Sigmoid colon (tissue), 7 donors: ENCODE measurements at places on chromosomes 5 and 9.
A peak's percentile ranks its signal among the peaks of the same experiment; 100 is the strongest.

DNA sequence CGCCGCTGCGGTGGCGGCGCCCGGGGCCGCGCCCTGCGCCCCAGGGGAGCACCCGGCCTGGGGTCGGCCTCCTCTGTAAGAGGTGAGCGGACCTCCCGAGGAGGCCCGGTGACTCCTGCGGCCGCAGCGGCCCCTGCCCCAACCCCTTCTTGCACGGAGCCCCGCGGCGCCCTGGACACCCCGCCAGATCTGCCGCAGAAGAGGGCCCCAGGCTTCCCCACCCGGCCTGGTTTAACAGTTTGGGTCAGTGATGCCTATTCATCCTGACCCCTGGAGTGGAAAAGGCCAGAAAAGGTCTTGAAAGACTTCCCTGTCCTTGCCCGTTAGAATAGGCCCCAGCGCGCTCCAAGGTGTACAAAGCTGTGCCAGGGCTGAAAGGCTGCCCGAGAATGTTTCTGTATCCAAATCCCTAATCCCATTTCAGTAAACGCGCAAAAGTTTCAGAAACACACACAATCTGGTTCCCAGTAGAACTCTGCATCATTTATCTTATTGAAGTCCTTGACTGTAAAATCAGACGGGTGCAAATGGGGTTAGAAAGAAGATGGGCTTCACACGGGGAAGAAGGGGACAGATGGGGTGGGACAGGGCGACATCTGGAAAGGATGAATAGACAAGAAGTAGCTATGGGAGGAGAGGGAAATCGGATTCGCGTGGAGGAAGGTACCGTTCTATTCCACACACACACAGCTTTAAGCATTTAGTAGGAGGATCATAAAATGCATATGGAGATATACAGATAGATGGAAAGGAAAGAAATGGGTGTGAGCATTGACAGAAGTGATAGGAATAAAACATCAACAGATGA is 1.1 kb upstream of the SSBP2 start:
- H3K36me3 ChIP-seq: no peaks in the 10 kb centered on the region
- H3K4me3 ChIP-seq: peak overlapping the region; percentile 83
- peaks cover 59% of the 10 kb centered on the region for H3K4me1 ChIP-seq
- peak overlapping the region; percentile 100 for H3K27ac ChIP-seq
- DNase-seq: peak; percentile 77

GRCh38 chr5:151022511-151023018 is 2.2 kb downstream of the GPX3 start:
- peak overlapping the region; percentile 80 for H3K27ac ChIP-seq
- H3K4me3 ChIP-seq: peak overlapping the region; percentile 58
- H3K4me1 ChIP-seq: peaks cover 34% of the 10 kb centered on the region
- no peaks in the 10 kb centered on the region for H3K27me3 ChIP-seq

DNA sequence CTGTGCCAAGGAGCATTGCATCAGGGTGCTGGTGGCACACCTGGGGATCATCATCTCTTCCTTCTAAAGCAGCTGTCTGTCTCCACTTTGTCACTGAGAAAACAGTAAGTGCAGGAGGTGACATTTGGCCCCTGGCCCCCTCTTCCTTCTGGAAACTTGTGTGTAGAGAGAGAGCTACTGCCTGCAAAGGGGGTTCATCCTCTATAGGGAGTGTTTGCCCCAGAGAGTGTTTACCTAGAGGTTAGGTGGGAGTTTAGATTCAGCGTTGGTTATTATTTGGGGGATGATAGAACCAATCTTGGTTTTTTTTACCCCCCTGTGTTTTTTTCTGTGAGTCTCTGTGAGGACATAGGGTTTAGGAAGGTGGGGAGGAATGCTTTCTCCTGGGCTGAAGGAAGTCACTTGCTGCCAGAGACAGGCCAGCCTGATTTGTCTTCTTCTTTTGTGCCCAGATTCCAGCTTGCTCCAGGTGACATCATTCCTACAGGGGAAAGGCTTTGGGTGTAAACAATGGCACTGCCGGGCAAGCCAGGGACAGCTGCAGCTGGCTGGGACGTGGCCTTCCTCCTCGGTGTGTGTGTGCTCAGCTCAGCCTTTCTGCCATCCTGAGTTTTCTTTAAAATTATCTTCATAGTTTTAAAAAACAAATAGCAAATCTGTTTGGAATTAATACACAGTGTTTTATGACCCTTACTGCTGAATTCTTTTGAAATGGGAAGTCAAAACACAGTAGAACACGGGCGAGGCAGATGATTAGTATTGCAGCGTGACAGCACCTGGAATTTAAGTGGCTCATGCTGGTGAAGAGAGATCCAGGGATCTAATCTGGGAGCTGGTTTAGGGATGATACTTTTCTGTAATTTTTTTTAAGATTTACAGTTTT is 24.5 kb downstream of the PRRC2B start:
- no peak overlapping the region for H3K4me3 ChIP-seq
- H3K27ac ChIP-seq: peak overlapping the region; percentile 74
- H3K4me1 ChIP-seq: peaks cover 95% of the 10 kb centered on the region
- no peaks in the 10 kb centered on the region for H3K36me3 ChIP-seq

DNA sequence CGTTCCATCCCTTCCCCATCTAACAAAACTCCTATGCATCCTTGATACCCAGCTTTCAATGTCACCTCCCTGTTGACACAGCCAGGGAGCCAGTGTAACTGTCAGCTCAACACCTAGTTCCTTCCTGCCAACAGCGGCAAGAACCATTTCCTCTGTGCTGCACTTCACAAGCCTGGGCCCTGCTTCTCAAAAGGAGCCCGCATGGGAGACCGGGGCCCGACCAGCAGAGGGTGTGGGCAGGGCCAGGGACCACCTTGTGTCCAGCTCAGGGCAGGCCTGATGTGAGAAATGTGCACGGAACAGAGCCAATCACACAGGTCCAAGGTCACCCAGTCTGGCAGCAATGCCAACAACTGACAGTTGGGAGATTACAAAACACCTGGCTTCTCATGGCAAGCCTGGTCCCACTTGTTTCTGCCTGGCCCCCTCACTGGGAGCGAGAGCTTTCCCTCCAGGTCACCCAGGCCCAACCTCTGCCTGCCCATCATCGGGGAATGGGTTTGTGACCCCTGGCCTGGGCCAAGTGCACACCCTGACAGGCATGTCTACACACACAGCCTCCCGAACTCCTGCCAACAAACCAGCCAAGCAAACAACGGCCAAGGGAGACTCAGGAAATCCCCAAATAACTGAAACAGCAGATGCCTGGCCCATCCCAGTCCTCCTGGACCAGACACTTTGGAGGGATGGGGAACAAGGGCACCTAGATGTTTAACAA is 3.1 kb downstream of the RNF44 start:
- H3K27ac ChIP-seq: peak overlapping the region; percentile 97
- DNase-seq: no peak
- H3K27me3 ChIP-seq: no peaks in the 10 kb centered on the region
- no peak overlapping the region for H3K4me3 ChIP-seq
- H3K4me1 ChIP-seq: peaks cover 70% of the 10 kb centered on the region
